ENCODE measurements at places on chromosomes 16 and 17.

DNA sequence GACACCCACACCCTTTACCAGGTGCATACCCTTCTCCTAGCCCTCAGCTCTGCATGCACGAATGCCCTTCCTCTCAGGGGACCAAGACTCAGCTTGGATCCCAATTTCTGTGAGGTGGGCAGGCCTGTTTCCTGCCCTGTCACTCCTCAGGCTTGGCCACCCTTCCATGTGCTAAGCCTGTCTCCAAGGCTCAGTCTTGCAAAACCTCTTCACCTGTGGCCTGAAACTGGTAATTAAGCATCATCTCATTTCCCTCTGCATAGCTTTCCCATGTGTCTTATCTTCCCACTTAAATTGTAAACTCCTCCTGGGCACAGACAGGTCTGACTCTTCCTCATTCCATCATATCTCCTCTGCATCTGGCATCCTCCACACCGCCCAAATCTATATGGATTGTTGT lies 31.0 kb upstream of the SMPD3 start:
- DNase-seq = no peak

- DNase-seq = no peak
These were observed 278.6 kb downstream of the HAPSTR1 start for GRCh38 chr16:9370061-9370491.

- no peak for DNase-seq
These were observed 81.0 kb downstream of the RPTOR start for GRCh38 chr17:80625627-80626026.

DNA sequence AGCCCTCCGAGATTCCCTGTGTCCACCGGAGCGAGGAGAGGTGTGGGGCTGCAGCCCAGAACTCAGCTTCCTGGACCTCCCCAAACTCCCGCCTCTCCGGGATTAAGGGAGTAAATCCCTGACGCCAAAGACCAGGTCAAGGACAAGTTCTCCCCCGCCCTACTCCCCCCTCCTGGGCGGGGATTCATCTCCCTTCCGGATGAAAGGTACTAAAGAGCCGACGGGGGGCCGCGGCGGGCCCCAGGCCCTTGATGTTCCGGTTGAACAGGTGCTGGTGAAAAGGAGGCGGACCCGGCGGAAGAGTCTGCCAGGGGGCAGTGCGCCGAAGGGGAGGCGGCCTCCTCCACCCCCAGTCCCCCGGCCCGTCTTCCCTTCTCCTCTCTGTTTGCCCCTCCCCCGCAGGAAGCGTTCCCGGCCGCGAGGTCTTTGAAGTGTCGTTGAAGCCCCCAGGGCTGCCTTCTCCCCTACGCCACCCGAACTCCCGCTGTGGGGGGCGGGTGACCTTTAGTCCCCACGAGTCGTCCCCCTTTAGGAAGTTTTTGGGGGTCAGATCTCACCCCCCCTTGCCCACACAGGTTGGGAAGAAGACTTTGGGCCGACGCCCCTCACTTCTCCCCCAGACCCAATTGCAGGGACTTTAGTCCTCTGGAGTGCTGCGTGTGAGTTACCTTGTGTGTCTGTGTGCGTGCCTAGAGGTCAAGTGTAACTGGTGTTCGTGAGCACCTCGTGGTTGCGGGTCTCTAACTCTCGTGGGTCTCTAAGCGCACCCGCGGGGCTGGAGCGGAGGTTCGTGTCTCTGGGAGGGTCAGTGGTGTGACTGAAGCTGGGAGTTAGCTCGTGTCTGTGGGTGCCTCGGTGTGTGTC lies 1.1 kb upstream of the MLLT6 start:
- peak; percentile 99 for DNase-seq

- DNase-seq = no peak
These were observed 75.7 kb upstream of the TMEM132E start for GRCh38 chr17:34503528-34504195.

DNA sequence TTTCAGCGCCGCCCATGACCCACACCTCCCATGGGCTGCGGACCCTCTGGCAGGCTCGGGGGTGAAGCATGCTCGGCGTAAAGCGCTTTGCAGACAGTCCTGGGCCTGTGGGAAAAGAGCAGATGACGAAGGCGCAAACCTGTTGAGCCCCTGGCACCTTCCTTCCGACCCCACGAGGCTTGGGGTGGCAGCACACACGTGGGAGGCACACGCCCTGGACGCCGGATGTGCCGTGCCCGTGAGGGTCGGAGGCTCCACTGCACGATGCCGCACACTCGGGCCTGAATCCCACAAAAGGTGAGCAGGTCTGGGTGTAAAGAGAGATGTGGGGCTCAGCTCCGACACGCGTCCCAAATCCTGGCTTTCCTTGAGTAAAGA lies 71.1 kb downstream of the LMF1 start:
- no peak for DNase-seq

GRCh38 chr16:80034469-80034826 lies 433.9 kb upstream of the MAF start:
- DNase-seq = no peak

GRCh38 chr17:4845118-4845517 lies 12.0 kb downstream of the MINK1 start:
- DNase-seq = no peak

GRCh38 chr17:58398574-58399266 lies 18.6 kb downstream of the RNF43 start:
- no peak for DNase-seq

GRCh38 chr16:74094962-74095361 lies 201.7 kb upstream of the PSMD7 start:
- no peak for DNase-seq

GRCh38 chr17:73576556-73577098 lies 67.6 kb downstream of the SDK2 start:
- no peak for DNase-seq

DNA sequence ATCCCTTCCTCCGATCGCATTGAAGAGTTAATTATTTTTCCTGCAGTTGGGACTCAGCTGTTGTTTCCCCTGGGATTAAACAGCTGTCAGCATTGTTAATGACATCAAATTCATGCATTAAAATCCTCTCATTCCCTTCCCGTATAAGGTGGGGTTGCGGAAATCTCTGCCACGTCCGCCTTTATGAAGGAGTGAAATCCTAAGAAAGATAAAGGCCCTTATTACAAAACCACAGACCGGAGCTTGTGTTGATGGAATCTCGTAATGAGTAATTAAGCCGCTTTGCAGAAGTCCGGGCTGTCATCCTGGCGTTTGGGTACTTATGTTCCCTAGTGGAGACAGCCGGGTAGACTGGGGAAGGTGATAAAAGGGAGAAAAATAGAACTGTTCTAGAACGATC lies 627.6 kb downstream of the MAF start:
- no peak for DNase-seq

- no peak for DNase-seq
These were observed 36.5 kb upstream of the ADGRG1 start for GRCh38 chr16:57591870-57592485.

DNA sequence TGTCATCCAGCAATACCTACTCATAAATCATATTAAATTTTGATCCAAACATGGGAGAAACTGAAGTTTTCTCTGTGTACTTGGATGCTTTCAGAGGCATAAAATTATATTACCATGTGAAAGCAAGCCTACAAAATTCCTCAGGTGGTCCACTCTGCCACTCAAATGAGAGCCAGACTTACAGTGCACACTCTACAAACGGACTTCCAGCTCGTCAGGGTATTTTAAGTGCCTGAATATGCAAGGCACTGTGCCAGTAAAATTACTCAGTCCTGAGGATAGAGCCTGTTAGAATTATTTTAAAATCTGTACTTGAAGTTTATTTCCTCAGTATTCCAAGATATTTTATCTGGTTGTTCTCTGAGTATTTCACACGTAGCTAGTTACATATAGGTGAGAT lies 54.5 kb downstream of the TENT4B start:
- no peak for DNase-seq

- no peak for DNase-seq
These were observed 42.4 kb upstream of the IRF8 start for GRCh38 chr16:85856585-85856984.

- no peak for DNase-seq
These were observed 440.9 kb upstream of the MAF start for GRCh38 chr16:80041410-80041809.

DNA sequence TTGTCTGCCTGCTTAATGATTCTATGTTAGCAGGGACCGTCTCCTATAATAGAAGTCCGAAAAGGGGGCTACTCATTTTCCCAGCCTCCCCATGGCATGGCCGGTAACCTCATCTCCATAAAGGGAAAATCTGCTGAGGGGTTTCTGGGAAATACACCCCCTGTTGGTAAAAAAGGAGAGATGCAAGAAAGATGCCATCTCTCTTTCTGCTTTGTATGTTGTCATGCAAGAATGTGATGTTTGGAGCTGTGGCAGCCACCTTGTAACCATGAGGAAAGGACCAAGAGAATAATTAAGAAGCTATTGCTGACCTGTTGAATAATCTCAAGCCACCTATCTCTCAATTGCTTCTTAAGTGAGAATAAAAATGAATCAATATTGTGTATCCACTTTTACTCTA lies 94.8 kb upstream of the XYLT1 start:
- no peak for DNase-seq

DNA sequence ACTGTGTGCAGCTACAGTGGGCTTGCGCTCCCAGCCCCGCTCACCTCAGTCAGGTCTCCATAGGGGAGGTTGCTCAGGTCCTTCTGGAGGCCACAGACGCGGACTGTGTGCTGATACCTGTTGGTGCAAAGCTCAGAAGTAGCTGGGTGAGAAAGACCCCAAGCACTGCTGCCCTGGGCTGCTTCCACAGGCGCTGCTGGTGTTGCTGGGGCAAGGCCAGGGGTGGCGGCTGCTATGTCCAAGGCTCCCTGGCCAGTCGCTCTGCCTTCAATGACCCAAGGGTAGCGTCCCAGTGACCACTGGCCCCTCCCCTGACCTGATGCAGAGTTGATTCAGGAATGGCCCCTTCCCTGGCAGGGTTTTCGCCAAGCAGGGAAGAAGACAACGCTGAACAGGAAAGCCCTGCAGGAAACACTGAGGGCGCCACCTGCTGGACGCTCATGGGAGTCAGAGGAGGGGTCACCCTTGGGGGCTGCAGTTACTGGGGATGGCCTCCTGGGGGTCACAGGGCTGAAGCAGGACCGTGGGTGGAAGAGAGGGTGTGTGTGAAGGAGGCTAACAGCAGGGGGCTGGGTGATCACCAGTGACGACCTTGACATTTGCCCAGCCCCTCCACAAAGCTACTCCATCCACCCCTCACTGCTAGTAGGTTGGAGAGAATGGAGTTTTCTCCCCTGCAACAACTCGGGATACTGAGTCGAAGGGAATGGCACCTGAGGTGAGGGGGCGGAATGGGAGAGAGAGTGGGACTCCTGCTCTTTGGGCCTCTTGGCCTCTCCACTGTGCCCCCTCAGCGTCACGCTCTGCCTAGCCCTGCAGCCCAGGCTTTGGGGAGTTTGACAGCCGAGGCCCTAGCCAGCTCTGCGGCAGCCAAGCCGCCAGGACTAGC lies 38.3 kb downstream of the ABCC12 start:
- no peak for DNase-seq

DNA sequence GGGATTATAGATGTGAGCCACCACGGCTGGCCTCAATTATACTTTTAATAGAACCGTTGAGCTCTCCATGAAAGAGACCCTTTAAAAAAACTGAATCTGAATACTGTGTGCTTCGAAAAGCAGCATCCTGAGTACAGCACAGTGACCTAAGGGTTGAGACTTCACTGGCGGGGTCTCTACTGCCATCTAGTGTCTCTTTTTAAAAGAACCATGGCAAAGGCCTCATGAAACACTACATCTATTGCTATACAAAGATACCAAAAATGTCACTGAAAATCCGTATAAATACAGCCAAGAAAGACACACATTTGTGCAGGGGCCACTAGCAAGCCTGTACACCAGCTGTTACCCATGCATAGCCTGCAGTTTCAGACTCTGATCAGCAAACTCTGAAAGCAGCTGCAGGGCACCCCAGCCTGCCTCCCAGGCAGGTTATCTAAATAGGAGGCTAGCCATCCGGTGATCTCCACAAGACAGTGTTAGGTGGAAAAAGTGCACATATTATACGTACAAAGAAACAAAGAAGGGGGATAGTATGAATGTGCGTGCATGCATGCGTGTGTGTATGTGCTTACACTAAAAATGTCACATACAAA lies 35.3 kb downstream of the NPLOC4 start:
- DNase-seq = peak; percentile 11

- no peak for DNase-seq
These were observed 3.8 kb upstream of the CHD3 start for GRCh38 chr17:7884581-7885366.

GRCh38 chr17:11238705-11239104 lies 2.3 kb upstream of the SHISA6 start:
- DNase-seq = no peak

DNA sequence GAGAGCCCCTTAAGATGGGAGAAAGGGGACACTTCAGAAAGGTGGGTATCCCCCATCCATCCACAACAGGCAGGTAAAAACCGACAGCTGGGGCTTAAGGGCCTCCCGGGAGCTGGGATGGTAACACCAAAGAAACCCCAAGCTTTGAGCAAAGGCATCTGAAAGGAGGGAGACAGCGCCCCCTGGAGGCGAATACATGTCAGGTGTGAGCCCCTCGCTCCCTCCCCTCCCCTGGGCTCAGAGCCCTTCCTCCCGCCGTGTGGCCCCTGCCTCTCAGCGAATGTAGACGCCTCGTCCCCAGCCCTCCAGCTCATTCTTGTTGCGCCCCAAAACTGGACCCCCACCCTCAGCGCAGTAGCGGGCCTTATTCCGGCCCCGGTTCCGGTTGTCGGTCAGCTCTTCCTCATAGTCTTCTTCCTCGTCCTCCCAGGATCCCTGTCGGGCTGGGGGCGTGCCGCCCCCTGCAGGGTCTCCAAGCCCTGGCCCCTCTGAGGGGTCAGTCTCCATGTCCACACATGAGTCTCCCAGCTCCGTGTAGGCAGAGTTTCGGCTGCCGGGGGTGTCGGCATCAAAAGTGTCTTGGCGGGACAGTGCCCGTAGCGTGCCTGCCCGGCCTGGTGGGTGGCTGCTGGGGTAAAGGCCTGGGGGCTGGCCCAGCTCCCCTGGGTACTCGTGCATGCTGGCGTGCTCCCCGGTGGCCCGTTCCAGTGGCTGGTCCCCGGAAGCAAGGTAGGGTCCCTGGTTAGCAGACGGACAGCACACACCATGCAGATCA lies 9.1 kb upstream of the ARL5C start:
- DNase-seq = peak; percentile 42

- no peak for DNase-seq
These were observed 7.7 kb upstream of the TEKT3 start for GRCh38 chr17:15349119-15349518.

DNA sequence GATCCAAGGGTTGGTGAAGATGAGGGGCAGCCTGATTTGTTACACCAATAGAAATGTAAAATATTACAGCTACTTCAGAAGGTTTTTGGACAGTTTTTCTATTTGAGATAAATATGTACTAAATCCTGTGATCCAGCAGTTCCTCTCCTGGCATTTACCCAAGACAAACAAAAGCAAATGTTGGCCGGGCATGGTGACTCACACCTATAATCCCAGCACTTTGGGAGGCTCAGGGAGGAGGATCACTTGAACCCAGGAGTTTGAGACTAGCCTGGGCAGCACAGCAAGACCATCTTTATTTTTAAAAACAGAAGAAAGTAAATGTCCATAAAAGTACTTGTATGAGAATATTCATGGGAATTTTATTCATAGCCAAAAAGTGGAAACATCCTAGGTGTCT lies 64.8 kb upstream of the MRC2 start:
- DNase-seq = no peak

Data from NCI-H510A (cell line).